GM13976 (cell line): ENCODE measurements at places on chromosomes 7 and 10.
A peak's percentile ranks its signal among the peaks of the same experiment; 100 is the strongest.

DNA sequence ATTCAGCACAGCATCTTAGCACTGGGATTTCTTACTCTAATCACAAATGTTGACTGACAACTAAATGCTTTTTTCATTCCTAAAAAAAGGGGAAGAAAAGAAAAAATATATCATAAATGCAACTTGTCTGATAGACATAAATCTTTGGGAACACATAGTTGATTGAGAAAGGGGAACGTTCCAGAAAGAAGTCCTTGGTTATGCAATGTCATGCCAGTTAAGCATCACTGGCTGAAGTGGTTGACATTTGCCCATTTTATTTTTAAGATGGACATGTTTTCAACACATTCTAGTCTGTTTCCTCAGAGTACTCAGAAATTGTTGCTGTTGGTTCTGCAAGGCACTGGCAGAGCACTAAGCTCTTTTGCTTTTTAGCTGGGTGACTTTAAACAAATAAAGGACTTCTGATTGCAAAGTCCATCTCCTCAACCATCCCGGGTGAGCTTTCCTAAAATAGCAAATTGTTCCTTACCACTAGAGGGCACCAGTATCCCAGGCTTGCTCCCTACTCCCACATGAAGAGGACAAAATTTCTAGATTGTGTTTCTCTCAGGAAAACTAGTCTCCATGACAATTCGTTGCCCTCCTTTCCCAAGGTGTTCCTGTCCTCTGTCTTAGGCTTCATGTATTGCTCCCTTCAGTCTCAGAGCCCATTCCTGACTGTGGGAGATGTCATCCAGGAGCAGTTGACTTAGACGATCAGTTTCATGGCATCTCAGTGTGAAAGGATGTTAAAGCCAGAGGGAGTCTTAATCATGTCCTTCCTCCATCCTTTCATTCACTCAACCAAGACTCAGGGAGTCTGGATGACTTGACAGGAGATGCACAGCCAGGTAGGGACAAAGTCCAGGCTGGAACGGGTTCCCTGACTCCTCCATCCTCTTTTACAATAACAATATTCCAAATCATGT, 23.9 kb downstream of the OPALIN start:
- peak; percentile 21 for DNase-seq

GRCh38 chr10:110632591-110633215, 11.4 kb upstream of the RBM20 start:
- DNase-seq = no peak

- no peak for DNase-seq
Measured at GRCh38 chr7:29410996-29411395, 152.6 kb upstream of the PRR15 start.

- DNase-seq = peak; percentile 63
Measured at GRCh38 chr10:80454513-80455460, 677 bp downstream of the TSPAN14 start.

GRCh38 chr10:100887761-100888296, 24.9 kb upstream of the SLF2 start:
- DNase-seq = no peak

GRCh38 chr10:27446091-27446918, 57.8 kb upstream of the RAB18 start:
- peak; percentile 8 for DNase-seq

DNA sequence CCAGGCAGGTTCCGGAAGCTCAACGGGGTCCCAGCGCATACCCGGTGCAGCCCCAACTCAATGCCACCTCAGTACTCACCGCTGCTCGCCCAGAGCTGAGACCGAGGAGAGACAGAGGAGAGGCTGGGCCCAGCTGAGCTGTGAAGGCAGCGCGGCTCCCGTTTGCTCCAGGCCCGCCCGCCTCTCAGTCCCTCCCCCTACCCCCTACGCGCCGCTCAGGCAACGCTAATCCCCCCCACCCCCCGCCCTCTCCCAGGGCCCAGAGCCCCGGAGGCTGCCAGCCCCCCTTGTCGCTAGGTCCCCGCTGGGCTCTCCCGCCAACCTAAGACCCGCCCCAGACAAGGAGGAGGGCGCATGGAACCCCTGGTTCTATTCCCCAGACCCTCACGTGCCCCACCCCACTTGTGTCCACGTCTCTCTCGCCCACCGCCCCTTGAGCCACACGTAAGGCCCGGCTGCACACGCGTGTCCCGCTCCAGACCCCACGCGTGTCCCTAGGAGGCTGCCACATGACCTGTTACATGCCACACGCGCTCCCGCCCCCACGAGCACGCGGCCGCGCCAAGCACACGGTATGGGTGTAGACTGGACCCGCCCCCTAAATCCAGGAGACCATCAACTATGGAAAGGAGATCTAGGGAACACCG, at the start of gene PSD:
Gene PSD (minus strand): TSS at position 164 of the 647 bp plus-strand sequence. CDS start 1,747 bp downstream, outside the sequence.
- DNase-seq = no peak

- no peak for DNase-seq
Measured at GRCh38 chr10:29849126-29849833, 210.1 kb downstream of the JCAD start.

- no peak for DNase-seq
Measured at GRCh38 chr10:79452174-79452611, 6.8 kb upstream of the ZCCHC24 start.

DNA sequence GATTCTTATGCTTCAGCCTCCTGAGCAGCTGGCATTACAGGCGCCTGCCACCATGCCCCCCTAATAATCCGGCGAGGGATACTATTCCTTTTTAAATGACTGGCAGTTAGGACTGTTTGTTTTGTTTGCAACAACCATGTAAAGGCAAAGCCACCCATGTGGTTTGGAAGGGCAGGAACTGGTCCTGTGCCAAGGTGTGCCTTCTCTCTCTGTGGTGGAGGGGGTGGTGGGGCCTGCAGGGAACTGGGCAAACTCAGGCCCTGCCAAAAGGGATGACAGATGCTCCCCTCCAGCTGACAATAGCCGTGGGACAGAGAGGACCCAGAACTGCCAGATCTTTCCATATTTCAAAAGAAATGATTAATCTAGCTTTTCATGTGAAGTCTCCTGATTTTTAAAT, 23.5 kb upstream of the WAPL start:
- no peak for DNase-seq

DNA sequence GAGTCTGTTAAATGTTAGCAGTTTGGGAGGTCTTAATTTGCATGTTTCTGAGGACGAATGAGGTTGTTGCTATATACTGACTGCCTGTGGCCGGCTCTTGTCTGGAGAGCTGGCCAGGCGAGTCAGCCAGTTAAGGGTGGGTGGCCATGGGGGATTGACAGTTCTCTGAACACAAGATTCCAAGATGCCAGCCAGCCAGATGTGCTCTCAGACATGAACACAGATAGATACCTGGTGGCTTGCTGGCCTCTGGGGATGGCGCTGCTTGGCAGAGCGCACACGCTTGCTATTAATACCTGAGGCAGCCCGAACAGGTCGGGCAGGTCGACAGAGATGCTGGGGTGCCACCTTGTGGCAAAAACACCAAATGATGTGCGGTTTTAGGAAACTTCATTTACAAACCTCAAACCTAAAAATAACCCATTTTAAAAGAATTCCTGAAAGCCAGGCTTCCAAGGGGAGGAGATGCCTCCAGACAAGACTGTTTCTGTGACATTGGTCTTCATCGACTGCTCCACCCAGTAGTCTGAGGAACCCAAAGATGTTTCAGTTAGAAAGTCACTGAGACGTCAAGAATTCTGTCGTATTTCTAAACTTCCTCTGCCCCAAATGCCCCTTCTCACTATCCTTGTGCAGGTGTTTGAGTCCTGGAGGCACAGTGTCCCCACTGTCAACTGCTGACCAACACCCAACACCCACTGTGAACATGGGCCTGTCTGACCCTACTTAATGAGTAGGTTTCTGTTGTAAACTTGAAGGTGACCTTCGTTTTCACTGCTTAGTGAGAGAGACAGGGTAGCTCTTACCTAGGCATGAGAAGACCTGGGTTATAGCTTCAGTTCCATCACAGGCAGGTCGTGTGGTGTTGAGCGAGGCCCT, 123.4 kb downstream of the NT5C2 start:
- DNase-seq = peak; percentile 68

GRCh38 chr7:154503962-154504550, 451.9 kb downstream of the DPP6 start:
- DNase-seq = peak; percentile 27

GRCh38 chr10:62010366-62010765, 108.9 kb downstream of the ARID5B start:
- DNase-seq = no peak

- DNase-seq = no peak
Measured at GRCh38 chr10:117417196-117417595, 42.0 kb upstream of the PDZD8 start.

GRCh38 chr10:131858118-131858515, 42.7 kb upstream of the PPP2R2D start:
- no peak for DNase-seq

- DNase-seq = peak; percentile 60
Measured at GRCh38 chr10:87861566-87861952, 1.8 kb downstream of the KLLN start.

DNA sequence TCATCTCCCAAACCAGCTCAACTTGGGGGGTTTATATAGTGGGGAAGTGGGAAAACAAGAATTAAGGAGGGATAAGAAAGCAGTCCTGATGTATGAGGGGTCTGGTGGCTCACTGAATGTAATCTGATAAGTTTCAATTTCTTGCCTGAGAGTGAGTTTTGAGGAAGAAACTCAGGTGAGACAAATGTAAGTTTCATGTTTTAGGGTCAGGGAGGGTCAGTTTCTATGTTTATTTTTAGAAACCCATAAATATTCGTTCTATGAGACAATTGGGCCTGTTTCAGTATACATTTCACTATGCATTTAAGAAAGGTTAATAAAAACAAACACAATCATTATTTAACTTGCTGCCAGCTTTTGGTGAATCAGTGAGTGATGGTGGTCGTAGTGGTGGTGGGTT, 128.0 kb upstream of the MBL2 start:
- DNase-seq = no peak

- DNase-seq = no peak
Measured at GRCh38 chr10:97087296-97087695, 98.5 kb downstream of the SLIT1 start.

- no peak for DNase-seq
Measured at GRCh38 chr10:96205580-96205979, 65.8 kb downstream of the BLNK start.

GRCh38 chr10:127873901-127874470, 18.8 kb downstream of the CLRN3 start:
- no peak for DNase-seq

GRCh38 chr7:148521271-148521670, 69.3 kb upstream of the C7orf33 start:
- DNase-seq = no peak

GRCh38 chr10:51532044-51532443, 167.4 kb downstream of the CSTF2T start:
- DNase-seq = no peak

- no peak for DNase-seq
Measured at GRCh38 chr10:121078672-121079102, 227.5 kb downstream of the WDR11 start.

DNA sequence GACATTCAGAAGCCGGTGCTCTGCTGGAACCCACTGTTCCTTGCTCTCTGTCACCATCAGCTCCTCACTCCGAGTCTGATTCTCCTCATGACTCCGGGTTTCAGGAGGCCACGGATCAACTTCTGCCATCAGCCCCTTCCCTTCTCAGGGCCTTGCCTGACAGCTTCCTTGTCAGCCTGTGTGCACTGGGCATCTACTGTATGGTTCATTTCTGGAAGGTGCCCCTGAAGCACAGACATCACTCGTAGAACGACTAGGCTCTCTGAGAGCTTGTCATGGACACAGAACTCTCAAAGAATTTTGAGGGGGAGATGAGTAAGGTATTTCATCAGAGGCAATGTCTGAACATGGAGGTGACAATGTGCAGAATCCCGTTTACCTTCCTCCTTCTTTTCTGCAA, 396.1 kb downstream of the TNS3 start:
- no peak for DNase-seq

DNA sequence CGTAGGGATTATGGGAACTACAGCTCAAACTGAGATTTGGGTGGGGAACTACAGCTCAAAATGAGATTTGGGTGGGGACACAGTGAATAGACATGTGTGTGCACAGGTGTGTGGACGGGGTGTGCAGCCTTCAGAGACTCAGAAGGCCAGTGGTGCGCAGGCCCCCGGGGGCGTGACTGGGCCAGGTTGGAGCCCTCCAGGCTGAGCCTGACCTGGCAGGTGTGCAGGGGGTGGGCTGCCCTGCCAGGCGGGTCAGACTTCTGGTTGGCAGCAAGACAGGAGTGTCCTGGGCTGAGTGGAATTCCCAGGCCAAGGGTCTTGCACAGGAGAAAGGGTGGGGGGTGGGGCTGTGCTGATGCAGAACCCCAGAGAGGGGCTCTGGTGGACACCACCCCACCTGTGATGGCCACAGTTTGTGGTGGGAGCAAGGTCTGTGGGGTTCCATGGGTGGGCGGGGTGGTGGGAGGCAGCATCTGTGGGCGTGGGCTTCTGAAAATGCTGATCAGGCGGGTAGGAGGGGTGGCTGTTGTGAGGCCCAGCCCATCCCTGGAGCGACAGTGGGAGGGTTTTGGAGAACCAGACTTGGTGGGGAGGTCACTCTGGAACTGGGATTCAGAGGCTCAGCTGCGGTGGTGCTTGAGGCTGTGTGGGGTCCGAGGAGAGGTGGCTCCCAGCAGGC, 29.3 kb upstream of the PSMG3 start:
- no peak for DNase-seq

DNA sequence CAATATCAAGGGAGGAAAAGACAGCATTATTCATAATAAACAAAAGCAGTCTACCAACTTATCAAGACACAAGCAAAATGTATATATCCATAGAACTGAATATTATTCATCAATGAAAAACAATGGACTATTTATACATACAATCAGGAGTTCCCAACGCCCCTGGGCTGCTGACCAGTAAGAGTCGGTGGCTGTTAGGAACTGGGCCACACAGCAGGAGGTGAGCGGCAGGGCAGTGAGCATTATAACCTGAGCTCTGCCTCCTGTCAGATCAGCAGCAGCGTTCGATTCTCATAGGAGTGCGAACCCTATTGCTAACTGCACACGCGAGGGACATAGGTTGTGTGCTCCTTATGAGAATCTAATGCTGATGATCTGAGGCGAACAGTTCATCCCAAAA, 71.7 kb upstream of the GPR22 start:
- no peak for DNase-seq

GRCh38 chr10:102231357-102232318, 5.5 kb downstream of the ELOVL3 start:
- DNase-seq = peak; percentile 87

GRCh38 chr7:133550145-133550544, 297.3 kb downstream of the EXOC4 start:
- no peak for DNase-seq

GRCh38 chr10:13684252-13684791, 97.6 kb downstream of the PRPF18 start:
- DNase-seq = no peak
